ENCODE measurements at places on chromosomes 2 and 18. TPM values are rescaled to one million over a fixed set of nuclear protein-coding genes. Genes with fewer than 3 reads are reported as not detected.

HTR2B gene
- total RNA-seq = 2.8 TPM

DNAJC5G gene
- not detected for total RNA-seq

ANO7 gene
- 1.2 TPM for total RNA-seq

DCDC2C gene
- 6.6 TPM for total RNA-seq

IL36B gene
- total RNA-seq = not detected

FASTKD2 gene
- 32.6 TPM for total RNA-seq

NCKAP5 gene
- 1.9 TPM for total RNA-seq

RABL2A gene
- total RNA-seq = 13.5 TPM

CHRND gene
- not detected for total RNA-seq

REG3G gene
- total RNA-seq = not detected

TXNDC2 gene
- 8.8 TPM for total RNA-seq

CAD gene
- total RNA-seq = 16.2 TPM

FNDC4 gene
- total RNA-seq = 32.9 TPM

ABCG5 gene
- not detected for total RNA-seq

RNU2-63P gene
- not detected for total RNA-seq

ALK gene
- total RNA-seq = not detected

LRRTM4 gene
- total RNA-seq = not detected

TIA1 gene
- 56.7 TPM for total RNA-seq

TWIST2 gene
- 62.1 TPM for total RNA-seq

POTEC gene
- total RNA-seq = not detected

All from thoracic aorta (tissue), 2 donors.